ENCODE measurements at places on chromosomes 2 and 18. TPM values are rescaled to one million over a fixed set of nuclear protein-coding genes. Genes with fewer than 3 reads are reported as not detected.

LRRC30 gene
- not detected for total RNA-seq

FOXD4L1 gene
- not detected for total RNA-seq

EVX2 gene
- total RNA-seq = not detected

LTBP1 gene
- 80.9 TPM for total RNA-seq

REG1B gene
- not detected for total RNA-seq

GPAT2 gene
- total RNA-seq = 8.8 TPM

PID1 gene
- 0.46 TPM for total RNA-seq

CYRIA gene
- total RNA-seq = 29.2 TPM

UXS1 gene
- total RNA-seq = 37.0 TPM

CAVIN2 gene
- total RNA-seq = 82.5 TPM

MYO7B gene
- 0.46 TPM for total RNA-seq

EIPR1 gene
- 50.3 TPM for total RNA-seq

ABCA12 gene
- total RNA-seq = not detected

MC5R gene
- total RNA-seq = not detected

IL36G gene
- not detected for total RNA-seq

TRIM43 gene
- total RNA-seq = not detected

MLPH gene
- not detected for total RNA-seq

LOXL3 gene
- 4.4 TPM for total RNA-seq

OTOS gene
- not detected for total RNA-seq

TPGS2 gene
- total RNA-seq = 134 TPM

C2orf80 gene
- not detected for total RNA-seq

SMARCAL1 gene
- 5.5 TPM for total RNA-seq

CKAP2L gene
- total RNA-seq = 4.2 TPM

MYCN gene
- 0.65 TPM for total RNA-seq

TUBA4B gene
- total RNA-seq = not detected

RAX gene
- total RNA-seq = not detected

NXPH2 gene
- total RNA-seq = 0.32 TPM

RND3 gene
- 64.4 TPM for total RNA-seq

AGXT gene
- not detected for total RNA-seq

ACP1 gene
- 111 TPM for total RNA-seq

ATP6V1C2 gene
- not detected for total RNA-seq
